ENCODE measurements at places on chromosomes 7 and 10. TPM values are rescaled to one million over a fixed set of nuclear protein-coding genes. Genes with fewer than 3 reads are reported as not detected.

Gene SH2D4B
- 0.25 TPM for total RNA-seq

Gene JCAD
- 0.05 TPM for total RNA-seq

DNA sequence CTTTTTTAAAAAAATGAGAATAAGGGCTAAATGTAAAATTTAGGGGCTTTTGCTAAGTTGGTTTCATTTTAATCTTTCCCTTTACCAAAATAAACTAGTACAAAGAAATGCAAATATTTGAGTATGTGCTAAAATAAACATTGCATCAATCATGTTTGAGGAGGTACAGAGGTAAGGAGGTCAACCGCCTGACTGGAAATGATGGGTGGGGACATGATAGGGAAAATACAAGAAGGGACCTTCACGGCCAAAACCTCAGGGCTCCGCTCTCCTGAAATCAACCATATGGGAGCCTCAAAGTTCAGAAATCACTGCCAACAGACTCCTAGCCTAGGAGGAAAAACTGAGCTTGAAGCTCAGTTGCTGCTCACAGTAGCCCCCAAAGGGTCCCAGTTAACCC is 207.6 kb downstream of the AHR start:
- no peaks in the 10 kb centered on the region for H3K27me3 ChIP-seq
- no peaks in the 10 kb centered on the region for H3K36me3 ChIP-seq
- H3K4me1 ChIP-seq, result no peaks in the 10 kb centered on the region

- H3K27ac ChIP-seq, result no peak overlapping the region
- no peaks in the 10 kb centered on the region for H3K36me3 ChIP-seq
- H3K4me1 ChIP-seq, result peaks cover 39% of the 10 kb centered on the region
- no peaks in the 10 kb centered on the region for H3K27me3 ChIP-seq
Observed at GRCh38 chr10:50576245-50576815, 47.4 kb downstream of the SGMS1 start.

Data from CD4-positive, CD25-positive, alpha-beta regulatory T cell (primary cell).